ENCODE measurements at places on chromosomes 12 and 14. TPM values are rescaled to one million over a fixed set of nuclear protein-coding genes. Genes with fewer than 3 reads are reported as not detected.

ENDOU gene
- not detected for total RNA-seq

LIN7A gene
- 1.8 TPM for total RNA-seq

CFAP251 gene
- total RNA-seq: 4.9 TPM

CPNE6 gene
- total RNA-seq: not detected

STAC3 gene
- total RNA-seq: 0.63 TPM

VWF gene
- under 0.01 TPM for total RNA-seq

SOX5 gene
- 1.8 TPM for total RNA-seq

KRT80 gene
- total RNA-seq: 14.8 TPM

TEX52 gene
- not detected for total RNA-seq

ITGB7 gene
- 0.89 TPM for total RNA-seq

CDCA4 gene
- 23.3 TPM for total RNA-seq

BIN2 gene
- not detected for total RNA-seq

CRACR2A gene
- total RNA-seq: 1.8 TPM

TEAD4 gene
- 62.4 TPM for total RNA-seq

TPH2 gene
- total RNA-seq: not detected

MUCL1 gene
- not detected for total RNA-seq

VCPKMT gene
- total RNA-seq: 2.8 TPM

LRP1-AS gene
- not detected for total RNA-seq

LMNTD1 gene
- total RNA-seq: not detected

PLEKHG7 gene
- not detected for total RNA-seq

GUCY2C gene
- total RNA-seq: under 0.01 TPM

INHBC gene
- not detected for total RNA-seq

FKBP3 gene
- total RNA-seq: 15.3 TPM

B3GNT4 gene
- total RNA-seq: 0.49 TPM

GALNT16 gene
- total RNA-seq: 0.89 TPM

TCL1B gene
- not detected for total RNA-seq
